ENCODE measurements at places on chromosomes 1 and 21. TPM values are rescaled to one million over a fixed set of nuclear protein-coding genes. Genes with fewer than 3 reads are reported as not detected.

HAPLN2 gene
- not detected for total RNA-seq

RGS4 gene
- 1.9 TPM for total RNA-seq

TNFRSF8 gene
- total RNA-seq = 0.25 TPM

POU3F1 gene
- not detected for total RNA-seq

PKP1 gene
- 0.42 TPM for total RNA-seq

NTMT2 gene
- total RNA-seq = not detected

CD48 gene
- total RNA-seq = 7.4 TPM

TRIM45 gene
- total RNA-seq = 1.6 TPM

NOS1AP gene
- total RNA-seq = 14.4 TPM

KANK4 gene
- total RNA-seq = 0.50 TPM

CYP4A22 gene
- total RNA-seq = not detected

C1QB gene
- 32.5 TPM for total RNA-seq

LCE1D gene
- not detected for total RNA-seq

CPT2 gene
- total RNA-seq = 71.1 TPM

LRRC8D gene
- total RNA-seq = 36.6 TPM

BNIPL gene
- 0.75 TPM for total RNA-seq

CAP1 gene
- 514 TPM for total RNA-seq

ADAM30 gene
- total RNA-seq = not detected

TNNI3K gene
- not detected for total RNA-seq

CASQ1 gene
- total RNA-seq = 0.64 TPM

CYP4Z1 gene
- not detected for total RNA-seq

GJA4 gene
- 1.5 TPM for total RNA-seq

FMO5 gene
- 65.9 TPM for total RNA-seq

SPATA45 gene
- total RNA-seq = not detected

OR2T2 gene
- not detected for total RNA-seq

DDR2 gene
- total RNA-seq = 36.9 TPM

PRKAB2 gene
- 12.2 TPM for total RNA-seq

CD1B gene
- total RNA-seq = not detected

NUP210L gene
- total RNA-seq = 0.06 TPM

MTARC1 gene
- total RNA-seq = 27.3 TPM

CHI3L2 gene
- total RNA-seq = 0.40 TPM

SYNC gene
- 20.3 TPM for total RNA-seq

TMIGD3 gene
- 1.2 TPM for total RNA-seq

BTG2 gene
- 76.9 TPM for total RNA-seq

FAM131C gene
- total RNA-seq = not detected

GJB5 gene
- total RNA-seq = not detected

IVL gene
- total RNA-seq = not detected
